Liver (tissue), 10 donors: ENCODE measurements at places on chromosomes 13 and 19.

DNA sequence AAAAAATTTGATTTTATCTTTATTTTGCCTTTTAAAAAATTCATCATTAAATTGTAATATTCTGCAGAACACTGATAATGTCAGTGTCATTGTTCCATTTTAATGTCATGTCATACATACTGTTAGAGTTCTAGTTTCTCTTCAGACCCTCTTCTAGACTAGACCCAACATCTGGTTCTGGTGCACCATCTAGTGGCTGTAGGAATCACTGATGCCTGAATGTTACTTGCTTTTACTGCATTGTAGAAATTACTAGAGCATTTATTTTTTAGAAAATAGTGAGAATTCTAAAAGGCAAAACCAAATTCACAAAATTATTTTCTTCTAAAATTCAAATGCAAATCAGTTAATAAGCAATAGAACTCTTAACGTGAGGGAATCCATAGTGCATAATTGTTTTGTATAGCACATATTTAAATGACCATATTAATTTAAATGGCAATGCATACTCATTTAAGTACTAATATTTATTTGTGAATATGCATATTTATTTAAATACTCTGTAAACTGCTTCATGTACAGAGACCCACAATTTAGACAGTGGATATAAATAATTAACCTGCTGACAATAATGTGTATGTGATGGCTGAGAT is 425.7 kb downstream of the KLF12 start:
- no peak for DNase-seq

DNA sequence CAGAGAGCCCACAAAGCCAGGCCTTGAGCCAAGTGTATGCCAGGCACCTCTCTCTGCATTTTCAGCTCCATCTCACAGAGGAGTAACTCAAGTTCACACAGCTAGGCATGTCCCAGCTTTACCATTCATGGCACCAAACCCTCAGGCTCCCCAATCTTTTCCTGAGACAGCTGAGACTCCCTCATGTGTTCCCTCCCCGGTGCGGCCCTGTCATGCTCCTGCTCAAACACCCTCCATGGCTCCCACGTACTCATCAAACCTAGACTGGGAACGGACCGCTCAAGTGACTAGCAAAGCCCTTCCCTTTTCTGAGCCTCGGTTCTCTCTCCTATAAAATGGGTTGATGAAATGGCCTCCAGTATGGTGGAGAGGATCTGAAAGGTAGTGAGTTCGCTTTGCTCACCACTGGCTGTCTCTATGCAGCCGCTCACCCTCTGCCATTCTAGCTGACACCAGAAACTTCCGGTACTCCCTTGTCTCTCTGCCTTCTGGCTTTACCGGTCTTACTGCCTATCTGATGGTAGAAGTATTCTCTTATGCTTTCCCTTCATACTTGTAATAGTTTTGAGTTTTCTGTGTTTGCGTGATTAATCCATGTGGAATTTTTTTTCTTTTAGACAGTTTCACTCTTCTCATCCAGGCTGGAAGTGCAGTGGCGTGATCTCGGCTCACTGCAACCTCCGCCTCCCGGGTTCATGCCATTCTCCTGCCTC is 7.8 kb upstream of the SLC44A2 start:
- DNase-seq: no peak

DNA sequence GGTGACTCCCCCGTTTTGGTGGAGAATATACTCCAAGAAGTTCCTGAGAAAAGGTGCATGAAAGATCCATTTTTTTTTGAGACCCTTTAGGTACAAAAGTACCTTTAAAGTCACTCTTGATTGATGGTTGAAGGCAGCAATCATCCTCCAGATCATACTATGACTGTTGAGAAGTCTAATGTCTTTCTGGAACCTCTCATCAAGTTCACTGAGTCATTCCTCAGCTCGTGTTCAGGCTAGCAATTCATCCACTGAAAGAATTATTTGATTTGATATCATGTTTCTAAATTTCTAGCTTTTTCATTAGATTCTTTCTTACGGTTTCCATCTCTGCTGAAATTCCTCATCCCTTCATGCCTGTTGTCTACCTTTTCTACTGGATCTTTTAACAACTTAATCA is 65.1 kb upstream of the GJB6 start:
- no peak for DNase-seq

DNA sequence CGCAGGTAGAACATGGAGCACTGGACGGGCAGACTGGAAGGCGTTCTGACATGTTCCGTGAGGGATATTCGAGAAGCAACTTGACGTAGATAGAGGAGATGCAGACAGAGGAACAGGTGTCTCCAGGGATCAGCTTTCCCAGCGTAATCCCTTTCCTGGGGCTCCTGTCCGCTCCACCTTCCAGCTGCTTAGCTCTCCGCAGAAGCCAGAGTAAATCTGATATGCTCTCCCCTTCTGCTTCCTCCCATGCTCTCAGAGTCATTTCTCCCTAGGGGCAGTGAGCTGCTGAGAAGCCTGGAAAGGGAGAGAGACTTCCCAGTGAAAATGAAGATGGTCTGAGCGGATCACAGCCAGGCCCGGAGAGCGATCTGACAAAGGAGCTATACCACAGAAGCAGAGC is 23.0 kb upstream of the OLFM4 start:
- no peak for DNase-seq

- DNase-seq: no peak
Observed at GRCh38 chr13:76723551-76724232, 162.5 kb downstream of the KCTD12 start.

DNA sequence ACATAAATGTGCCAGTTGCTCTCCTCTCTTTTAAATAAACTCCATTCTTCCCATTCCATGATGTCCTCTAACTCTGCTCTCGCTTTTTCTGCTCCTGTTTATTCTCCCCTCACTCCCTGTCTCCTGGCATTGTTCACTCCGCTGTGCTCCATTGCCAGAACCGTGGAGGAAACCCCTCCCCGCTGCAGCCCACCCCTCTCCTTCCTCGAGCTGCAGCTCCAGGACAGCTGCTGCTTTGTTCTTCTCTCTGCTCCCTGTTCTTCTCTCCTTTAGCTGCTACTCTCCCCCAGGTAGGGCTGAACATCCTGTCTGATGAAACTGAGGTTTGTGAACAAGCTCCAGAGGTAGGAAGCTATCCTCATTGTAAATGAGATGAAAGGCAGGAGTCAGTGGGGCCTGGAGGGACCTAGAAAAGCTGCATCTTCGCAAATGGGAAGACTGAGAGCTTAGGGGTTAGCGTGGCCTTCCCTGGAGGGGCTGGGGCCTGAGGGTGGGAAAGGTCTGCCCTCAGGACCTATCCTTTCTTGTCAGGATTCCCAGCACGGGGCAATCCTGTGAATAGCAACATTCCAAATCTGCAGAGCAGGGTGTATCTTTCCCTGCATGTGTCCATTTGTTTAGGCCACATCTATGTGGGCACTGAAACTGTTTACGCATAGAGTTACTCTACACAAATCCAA is 243.7 kb downstream of the DNAJC15 start:
- DNase-seq: no peak

GRCh38 chr19:40224342-40225150 is 1.9 kb downstream of the CCNP start:
- DNase-seq: no peak

DNA sequence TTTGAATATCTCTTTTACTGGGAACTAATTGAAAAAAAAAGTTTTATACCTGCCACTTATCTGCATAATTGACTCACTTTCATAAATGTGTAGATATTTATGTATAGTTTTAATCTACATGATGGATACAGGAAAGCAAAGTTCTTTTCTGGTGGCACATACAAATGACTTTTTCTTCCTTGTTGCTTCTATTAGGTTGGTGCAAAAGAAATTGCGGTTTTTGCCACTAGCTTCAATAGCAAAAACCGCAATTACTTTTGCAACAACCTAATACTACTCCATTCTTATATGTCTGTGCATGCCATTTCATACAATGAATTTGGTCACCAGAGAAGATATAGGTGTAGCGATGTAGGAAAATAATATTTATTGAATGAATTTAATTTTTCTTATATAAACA is 344.5 kb upstream of the PCDH20 start:
- DNase-seq: no peak

DNA sequence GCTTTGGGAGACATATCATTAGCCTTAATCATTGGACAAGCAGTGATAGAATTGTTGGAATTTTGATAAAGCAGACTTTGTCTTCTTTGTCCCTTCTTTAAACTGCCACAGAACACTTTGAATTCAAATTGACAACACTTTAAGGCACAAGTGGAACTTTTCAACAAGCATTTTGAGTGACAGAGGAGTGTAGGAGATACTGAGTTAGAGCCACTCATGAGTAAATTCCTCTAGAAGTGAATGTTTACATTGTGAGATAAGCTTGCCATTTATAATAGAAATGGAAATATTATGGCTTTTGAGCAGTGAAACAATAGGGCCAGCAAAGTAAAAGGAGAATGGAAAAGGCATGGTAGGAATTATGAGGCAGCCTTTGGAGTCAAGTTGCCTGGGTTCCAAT is 515.8 kb downstream of the SLITRK6 start:
- DNase-seq: no peak

DNA sequence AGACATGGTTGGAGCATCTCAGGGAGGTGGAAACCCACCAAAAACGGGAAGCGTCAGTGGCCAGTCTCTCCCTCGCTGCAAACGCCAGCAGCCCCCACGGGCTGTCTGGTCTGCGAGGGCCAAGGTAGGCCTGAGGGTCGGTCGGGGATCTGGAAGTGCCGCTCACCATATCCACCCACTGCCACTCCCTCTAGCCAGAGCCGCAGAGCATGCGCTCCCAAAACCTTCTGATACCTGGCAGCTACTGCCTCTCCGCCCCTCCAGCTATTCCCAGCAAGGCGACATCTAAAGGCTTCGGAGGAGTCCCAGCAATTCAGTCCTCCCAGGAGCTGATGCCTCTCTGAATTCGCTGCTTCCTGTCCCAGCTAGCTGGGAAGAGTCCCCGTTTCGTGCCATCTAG is 4.4 kb upstream of the FKRP start:
- no peak for DNase-seq

DNA sequence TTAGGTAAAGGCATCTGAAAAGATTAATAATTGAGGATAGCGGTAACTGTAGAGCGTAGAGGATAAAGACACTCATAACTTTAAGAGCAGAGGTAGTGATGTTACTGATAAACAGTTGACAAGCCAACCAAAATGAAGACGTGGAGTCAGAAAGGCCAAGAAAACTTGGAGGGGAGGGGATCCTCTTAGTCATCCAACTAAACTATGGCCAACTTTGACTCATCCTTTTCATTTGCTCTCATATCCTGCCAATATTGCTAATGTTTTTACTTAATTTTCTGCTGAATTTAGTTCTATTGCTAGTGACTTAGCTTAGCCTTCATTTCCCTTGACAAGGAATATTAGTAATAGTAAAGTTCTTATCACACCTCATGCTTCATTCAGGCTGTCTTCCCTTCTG is 13.4 kb downstream of the ITGBL1 start:
- DNase-seq: no peak
